Stimulated activated CD4-positive, alpha-beta T cell treated with anti-CD3 and anti-CD28 coated beads, Interleukin-1b, Interleukin-23, amount 100 ng/mL, for 1 hour (primary cell): ENCODE measurements at places on chromosomes 6 and 20.

- no peak for DNase-seq
Observed at GRCh38 chr6:47246551-47246950, 63.2 kb downstream of the TNFRSF21 start.

DNA sequence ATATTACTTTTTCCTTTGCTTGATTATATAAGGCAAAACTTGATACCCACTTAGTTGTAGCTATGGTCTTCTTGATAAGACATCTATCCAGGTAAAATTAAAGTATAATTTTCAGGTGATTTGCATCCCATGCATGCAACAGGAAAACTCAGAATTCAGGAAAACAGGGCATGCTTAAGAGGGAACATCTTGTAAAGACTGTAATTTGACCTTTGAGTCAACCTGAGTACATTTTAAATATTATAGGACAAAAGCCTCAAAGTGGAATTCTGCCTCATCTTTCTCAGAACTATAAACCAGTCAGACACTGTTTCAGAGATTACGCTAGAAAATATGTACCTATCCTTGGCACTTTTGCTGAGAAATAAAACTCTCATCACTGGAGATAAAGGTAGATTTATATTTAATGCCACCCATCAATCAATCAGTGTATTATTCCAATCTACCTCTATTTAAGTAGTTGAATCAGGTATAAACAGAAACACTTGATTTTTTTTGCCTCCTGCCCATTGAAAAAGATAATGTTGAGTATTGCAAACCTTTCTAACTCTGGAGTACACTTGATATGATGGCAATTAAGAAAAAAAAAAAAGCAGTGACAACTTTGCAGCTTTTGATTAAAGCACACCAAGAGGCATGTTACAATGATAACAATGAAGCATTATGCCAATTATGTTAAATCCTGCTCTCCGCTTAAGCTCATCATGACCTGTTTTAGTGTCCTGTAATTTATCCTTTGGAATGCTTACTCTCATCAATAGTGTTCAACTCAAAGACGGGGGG, 2.8 kb downstream of the CITED2 start:
- DNase-seq = no peak

GRCh38 chr6:166466178-166467122, 83.7 kb upstream of the MPC1 start:
- DNase-seq = no peak

GRCh38 chr6:20061952-20062351, 150.3 kb downstream of the MBOAT1 start:
- no peak for DNase-seq

GRCh38 chr6:8174571-8174970, 72.2 kb upstream of the EEF1E1 start:
- DNase-seq = no peak

DNA sequence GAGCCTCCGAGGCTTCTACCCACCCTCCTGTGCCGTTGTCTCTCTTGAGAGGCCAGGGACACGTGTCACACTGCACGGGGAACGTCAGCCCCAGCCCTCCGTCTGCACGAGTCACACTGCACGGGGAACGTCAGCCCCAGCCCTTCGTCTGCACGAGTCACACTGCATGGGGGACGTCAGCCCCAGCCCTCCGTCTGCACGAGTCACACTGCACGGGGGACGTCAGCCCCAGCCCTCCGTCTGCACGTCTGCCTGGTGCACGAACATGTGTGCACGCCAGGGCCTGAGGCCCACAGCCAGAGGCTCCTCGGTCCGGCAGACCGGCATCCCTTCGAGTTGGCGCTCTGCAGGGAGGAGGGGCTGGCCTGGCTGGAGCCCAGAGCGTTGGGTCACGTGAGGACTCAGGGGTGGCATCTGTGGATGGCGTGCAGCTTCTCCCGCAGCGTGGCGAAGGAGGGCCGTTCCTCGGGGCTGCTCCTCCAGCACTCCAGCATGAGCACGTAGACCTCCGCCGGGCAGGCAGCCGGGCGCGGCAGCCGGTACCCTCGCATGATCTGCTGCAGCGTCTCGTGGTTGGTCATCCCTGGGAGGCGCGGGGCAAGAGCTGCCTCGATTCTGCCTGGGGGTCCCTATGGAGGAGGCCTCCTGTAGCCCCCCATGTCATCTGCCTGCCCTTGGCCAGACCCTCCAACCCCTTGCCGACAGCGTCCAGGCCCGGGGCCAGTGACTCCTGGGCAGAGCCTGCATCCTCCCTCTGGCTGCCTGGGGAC, 3.4 kb upstream of the PTK6 start:
- DNase-seq = no peak

DNA sequence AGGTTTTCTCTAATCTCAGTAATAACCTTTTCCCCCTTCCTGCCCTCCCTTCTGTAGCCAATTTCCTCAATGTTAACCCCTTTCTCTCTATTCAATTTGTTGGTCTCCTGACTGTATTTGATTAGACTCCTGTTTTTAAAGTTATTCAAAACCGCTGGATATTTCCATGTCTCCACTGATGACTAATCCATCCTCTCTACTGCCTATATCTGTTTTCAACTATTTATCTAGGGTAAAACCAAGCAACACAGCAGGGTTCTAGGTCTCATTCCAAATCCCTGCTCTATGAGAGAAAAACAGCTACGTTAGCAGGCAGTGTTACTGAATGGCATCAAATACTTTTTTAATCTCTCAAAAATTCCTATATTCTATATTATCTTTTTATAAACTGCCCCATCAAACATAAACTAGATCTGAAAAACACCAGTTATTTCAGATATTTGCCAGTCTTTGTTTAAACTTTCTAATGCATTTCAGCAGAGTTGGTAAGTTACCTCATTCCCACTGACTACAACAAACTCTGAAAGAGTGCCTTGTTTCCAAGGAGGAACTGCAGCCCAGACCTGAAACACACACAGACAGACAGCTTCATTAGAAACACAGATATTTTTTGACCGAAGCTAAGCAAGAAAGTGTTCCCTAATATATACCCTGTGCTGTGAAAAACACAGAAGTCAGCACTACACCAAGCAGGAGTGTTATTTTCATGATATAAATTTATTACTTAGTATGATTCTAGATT, 8.2 kb downstream of the RTN4IP1 start:
- no peak for DNase-seq

- no peak for DNase-seq
Observed at GRCh38 chr20:17343656-17344452, 117.0 kb downstream of the PCSK2 start.

GRCh38 chr6:81834141-81834681, 81.7 kb upstream of the TENT5A start:
- no peak for DNase-seq

DNA sequence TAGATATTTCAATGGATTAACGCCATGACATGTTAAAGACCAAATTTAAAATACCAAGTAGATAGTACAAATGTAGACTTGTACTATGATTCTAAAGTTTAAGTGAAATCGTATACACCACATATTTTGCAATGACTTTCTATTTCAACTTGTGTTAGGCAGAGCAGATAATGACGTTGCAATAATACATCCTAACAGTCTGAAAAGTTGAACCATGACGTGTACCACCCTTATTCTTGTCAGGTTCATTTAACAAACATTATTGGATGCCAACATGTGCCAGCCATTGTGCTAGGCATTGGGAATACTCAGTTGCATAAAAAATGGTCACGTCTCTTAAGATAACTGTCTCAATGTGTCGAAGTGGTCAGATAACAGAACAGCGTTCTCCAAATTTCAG, 50.0 kb downstream of the BCAS1 start:
- no peak for DNase-seq

GRCh38 chr6:19538096-19538495, 299.1 kb upstream of the ID4 start:
- DNase-seq = no peak

DNA sequence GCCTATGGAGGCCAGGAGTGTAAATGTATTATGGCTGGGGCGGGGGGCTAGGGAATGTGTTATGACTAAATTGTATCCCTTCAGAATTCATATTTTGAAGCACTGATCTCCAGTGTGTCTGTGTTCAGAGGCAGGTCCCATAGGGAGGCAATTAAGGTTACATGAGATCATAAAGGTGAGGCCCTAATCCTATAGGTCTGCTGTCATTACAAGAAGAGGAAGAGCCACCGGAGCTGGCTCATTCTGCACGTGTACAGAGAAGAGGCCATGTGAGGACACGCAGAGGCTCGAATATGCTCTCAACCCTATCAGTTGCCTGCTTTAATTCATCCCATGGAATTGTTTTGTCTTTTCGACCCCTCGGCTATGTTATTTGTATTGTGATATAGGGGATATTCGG, 76.9 kb downstream of the VTA1 start:
- no peak for DNase-seq

- no peak for DNase-seq
Observed at GRCh38 chr6:80886475-80886874, 780.0 kb downstream of the BCKDHB start.

DNA sequence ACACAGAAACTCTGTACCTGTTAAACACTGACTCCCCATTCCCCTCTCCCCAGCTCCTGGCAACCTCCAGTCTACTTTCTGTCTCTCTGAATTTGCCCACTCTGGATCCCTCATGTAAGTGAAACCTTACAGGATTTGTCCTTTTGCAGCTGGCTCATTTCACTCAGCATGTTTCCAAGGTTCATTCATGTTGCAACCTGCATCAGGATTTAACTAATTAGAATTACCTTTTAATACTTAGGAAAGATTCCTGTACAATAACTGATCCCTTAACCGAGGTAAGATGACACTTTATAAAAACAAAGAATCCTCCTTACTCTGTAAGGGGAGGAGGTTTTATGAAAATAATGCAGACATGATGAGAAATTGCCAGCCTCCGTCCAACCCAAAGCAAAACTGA, 113.1 kb upstream of the MTHFD1L start:
- no peak for DNase-seq

GRCh38 chr6:139277161-139277560, 14.6 kb downstream of the TXLNB start:
- DNase-seq = no peak

DNA sequence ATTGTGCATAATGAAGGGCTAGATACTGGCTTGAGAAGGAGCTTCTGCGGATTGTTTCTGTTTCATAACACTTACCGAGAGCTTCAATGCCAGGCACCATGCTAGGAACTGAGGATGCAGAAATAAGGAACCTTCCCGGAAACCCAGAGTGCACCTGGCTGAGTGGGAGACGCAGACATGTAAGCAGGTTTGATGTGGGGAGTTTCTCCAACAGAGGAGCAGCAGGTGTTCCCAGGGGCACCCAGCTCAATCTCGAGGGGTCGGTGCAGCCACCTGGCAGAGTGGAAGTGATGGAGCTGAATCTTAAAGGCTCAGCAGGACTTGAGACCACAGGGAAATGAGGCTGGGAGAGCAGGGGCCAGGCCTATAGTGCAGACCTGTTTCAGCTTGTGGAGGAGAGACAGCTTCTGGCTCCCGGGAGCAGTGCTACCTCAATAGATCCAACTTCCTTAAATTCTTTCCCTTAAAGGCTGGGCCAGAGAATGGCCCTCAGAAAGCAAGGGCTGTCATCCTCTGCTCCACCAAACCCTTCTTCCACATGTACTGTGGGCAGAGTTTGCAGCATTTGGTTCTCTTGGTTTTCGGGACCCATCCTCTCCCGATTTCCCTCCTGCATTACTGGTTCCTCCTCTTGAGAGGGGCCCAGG, 27.8 kb upstream of the SRC start:
- no peak for DNase-seq

- no peak for DNase-seq
Observed at GRCh38 chr20:58788896-58789544, 61.7 kb downstream of the GNAS-AS1 start.

DNA sequence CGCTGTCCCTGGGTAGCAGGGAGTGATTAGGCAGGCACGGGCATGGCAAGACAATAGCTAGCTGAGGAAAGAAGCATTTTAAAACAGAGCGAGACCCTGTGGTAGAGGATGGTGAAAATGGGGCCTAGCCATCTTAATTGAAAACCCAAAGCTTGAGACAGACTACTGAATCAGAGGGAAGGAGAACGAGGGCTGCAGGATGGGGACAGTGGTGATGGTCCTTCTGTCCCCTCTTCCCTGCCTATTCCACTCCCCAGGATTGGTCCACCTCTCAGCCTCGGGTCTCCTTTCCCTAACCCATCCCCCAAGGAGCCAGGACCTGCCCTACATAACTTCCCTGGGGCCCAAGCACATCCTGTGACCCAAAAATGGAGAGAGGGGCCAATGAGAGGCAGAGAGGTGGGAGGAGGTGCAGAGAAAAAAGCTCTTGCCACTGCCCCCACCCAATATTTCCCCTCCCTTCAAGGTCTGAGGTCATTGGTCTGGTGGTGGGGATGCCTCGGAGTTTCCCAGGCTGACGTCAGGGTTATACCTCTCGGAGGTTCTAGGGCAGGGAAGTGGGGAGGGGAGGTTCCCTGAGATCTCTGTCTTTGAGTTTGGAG, 884 bp upstream of the CUTA start:
- DNase-seq = no peak

- no peak for DNase-seq
Observed at GRCh38 chr6:46097366-46097765, 32.4 kb upstream of the ENPP4 start.

DNA sequence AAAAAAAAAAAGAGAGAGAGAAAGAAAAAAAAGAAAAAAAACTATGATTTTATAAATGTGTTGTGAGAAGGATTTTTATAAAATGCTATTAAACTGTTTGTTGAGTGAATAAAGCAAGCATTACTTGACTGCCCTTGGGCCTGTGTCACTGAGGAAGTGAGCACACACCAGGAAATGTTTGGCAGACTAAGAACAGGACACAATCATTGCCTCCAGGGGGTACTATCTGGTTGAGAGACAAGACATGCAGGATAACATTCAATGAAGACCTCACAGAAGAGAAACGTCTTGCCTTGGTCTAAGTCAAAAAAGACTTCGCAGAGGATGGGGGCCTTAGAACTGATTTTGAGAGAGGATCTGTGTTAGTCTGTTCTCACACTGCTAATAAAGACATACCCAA, 40.6 kb downstream of the MTFR2 start:
- no peak for DNase-seq

DNA sequence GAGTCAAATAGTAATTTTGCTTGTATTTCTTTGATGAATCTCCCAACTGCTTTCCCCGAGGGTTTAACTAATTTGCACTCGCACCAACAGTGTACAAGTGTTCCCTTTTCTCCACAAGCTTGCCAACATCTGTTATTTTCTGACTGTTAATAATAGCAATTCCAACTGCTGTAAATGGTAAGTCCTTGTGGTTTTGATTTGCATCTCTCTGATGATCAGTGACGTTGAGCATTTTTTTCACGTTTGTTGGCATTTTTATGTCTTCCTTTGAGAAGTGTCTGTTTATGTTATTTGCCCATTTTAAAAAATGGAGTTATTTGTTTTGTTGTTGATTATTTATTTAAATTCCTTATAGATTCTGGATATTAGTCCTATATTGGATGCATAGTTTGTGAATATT, 399.8 kb upstream of the MAN1A1 start:
- no peak for DNase-seq

DNA sequence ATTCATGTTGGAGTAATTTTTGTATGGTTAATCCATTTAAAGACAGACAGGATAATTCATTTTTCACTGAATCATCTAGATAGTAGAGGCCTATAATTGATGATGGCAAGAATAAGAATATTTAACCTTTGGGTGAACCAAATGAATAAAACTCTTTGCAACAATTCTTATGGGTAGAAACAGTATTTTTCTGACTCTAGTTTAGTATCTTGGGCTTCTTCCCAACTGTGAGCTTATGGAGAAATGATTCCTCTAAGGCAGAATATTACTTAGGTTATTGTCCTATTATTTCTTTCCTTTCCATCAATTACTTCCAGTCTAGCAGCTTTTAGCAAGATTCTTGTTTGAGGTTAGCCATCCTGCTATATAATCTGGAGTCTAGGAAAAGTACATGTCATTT, 734.9 kb upstream of the FLRT3 start:
- no peak for DNase-seq
